Right hindlimb (tissue), 1 donor: ENCODE measurements at places on chromosomes 11 and 22.
A peak's percentile ranks its signal among the peaks of the same experiment; 100 is the strongest.

- no peak for DNase-seq
Observed at GRCh38 chr11:1755692-1756561, 5.5 kb upstream of the IFITM10 start.

DNA sequence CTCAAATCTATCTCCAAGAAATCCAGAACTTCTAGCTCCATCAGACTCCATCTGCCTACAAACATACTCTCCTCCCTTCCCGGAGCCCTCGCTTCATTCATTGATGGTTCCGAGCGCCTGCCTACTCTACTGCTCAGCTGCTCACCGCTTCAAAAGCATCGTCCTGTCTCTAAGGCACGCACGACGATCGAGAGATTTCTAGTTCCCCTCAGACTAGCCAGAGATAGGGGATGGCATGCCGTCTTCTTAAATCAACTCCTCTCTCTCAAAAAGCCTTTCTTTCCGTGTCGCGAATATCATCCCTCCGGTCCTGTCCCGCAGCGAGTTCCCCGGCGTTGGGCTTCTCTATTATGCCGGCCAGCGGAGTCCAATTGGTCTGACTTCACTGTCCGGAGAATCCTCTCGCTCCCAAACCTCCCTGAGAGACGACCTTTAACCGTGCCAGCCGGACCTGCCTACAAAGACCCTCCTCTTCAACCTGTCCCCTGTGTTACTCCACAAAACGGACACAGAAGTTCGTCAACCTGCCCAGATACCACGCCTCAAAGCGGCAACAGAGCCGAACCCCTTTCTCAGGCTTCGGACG lies 592 bp downstream of the EEF1G start:
- no peak for DNase-seq

DNA sequence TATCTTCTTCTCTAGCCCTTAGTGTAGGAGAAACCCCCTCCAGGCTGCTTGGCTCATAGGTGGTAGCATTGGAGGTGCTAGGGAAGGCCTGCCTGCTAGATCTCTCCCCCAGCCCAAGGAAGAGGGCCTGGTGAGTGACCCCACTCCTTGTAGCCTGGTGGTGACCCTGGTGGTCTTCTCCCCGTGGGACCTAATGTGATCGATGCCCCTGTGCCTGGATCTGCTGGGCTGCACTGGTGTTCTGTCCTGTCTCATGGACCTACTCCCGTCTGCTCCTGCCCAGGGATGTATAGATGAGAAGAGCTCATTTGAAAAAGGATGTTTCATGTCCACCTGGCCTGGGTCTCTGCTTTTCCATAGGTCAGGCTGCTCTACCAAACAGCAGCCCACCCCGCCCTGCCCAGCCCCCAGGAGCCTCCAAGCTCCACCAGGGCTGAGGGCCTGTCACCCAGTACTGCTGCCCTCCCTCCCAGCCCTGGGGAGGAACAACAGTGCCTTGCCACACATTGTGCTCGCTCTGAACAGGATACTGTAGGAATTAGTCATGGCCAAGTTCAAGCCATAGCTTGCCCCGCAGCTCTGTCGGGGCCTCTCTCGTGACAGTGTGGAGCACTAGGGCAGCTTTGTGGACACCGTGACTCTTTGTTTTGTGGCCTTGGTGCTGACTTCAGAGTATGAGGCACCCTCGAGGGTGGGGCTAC lies 19.7 kb downstream of the SLC37A2 start:
- DNase-seq: no peak

DNA sequence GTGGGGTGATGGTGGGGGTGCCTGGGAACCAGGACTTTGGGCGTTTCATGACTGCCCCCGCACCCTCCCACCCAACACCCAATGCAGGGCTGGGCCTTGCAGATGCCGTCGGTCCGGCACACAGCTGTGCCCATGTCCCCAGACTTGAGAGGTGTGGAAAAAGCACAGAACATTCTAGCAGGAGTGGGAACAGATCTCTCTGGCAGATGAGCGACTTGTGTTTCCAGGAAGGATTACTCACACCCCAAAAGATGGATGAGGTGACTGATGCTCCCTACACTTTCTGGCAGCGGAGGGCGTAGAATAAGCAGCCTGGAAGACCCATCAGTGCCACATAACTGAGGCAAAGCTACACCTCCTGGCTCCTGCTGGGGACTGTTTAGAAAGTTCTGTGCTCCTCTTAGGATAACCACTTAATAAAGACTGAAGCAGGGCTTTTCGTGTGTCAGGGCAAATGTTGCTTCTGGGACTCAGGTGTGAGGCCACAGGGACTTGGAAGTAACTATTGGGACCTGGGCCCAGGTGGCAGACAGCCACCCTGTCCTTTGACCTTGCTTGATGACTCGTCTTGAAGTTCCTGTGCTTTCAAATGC lies 24.2 kb downstream of the FBLN1 start:
- peak; percentile 53 for DNase-seq

DNA sequence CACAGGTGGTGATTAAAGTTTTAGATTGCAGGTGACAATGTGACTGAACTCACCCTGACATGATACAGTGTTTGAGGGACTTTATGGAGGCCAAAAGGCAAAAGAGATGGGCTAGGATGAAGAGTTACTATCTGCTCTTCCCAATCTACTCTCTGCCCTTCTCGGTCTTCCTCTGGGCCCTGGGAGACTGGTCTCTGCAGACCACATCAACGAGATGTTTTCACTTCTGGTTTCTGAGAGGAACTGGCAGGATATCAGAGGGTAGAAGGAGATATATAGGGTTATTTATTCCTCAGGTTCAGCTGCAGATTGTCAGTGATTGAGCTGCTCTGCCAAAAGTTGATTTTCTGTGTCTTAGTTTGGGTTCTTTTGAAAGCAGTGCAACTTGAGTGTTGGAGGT lies 32.4 kb upstream of the CD44 start:
- DNase-seq: no peak

DNA sequence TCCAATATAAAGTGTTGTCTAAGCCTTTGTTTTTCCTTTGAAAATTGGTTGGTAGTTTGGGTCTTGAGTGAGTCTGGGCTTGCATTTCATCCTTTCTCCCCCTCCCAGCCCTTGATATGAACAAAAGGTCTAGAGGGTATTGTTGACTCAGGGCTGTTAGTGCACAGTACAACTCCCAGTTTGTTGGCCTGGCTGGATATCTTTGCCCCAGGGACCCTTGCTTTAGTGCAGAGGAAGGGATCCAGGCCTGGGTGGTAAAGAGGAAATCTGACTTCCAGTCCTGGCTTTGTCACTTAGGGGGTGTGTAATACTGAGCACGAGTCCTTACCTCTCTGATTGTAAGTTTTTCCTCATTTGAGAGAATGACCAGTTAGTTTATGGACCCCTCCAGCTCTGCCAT lies 330.4 kb downstream of the TMEM135 start:
- no peak for DNase-seq

- no peak for DNase-seq
Observed at GRCh38 chr22:24760708-24761306, 13.7 kb downstream of the PIWIL3 start.

DNA sequence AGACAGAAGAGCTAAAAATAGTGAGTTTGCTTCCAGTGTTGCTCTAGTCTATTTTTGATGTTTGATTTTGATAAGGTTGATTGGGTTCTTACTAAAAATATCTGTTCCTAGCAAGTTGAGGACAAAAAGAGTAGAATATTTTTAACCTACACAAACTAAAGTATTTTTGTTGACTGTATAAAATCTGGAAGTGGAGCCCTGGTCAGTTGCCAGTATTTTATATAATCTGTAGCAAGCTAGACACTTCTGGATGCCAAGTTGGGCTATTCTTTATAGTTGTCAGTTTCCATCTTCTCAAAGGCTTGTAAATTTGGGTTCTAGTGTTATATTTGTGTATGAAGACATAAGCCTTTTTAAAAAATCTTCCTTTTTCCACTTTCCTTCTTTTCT lies 56.7 kb downstream of the HSD17B12 start:
- DNase-seq: no peak

DNA sequence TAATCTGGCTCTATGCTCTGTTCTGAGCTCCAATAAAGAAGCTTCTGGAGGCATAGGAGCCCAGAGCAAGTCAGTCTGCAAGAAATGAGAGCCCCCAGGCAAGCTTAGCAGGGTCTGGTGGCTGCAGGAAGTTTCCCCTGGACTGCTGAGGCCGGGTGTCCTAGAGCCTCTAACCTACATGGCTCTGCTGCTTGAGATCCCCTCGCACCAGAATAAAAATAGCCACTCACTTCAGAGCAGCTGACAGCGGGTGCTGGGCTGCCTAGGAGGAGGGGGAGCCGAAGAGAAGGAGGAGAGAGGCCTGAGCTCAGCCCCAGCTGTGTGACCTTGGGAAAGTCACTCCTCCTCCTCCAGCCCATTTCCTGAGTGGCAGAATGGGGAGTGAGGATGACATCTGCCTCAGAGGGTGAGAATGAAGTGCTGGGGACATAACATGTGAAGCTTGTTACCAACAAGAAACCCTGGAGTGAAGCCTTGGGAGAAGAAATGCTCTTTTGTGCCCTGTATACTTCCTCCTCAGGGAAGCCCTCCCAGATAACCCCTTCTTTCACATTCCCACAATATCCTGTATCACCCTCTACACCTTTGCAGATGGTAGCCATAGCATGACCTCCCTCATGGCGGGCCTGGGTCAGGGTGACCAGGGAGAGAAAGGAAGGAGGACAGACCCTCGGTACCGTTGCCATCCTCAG lies 3.6 kb upstream of the INPP5J start:
- DNase-seq: no peak

DNA sequence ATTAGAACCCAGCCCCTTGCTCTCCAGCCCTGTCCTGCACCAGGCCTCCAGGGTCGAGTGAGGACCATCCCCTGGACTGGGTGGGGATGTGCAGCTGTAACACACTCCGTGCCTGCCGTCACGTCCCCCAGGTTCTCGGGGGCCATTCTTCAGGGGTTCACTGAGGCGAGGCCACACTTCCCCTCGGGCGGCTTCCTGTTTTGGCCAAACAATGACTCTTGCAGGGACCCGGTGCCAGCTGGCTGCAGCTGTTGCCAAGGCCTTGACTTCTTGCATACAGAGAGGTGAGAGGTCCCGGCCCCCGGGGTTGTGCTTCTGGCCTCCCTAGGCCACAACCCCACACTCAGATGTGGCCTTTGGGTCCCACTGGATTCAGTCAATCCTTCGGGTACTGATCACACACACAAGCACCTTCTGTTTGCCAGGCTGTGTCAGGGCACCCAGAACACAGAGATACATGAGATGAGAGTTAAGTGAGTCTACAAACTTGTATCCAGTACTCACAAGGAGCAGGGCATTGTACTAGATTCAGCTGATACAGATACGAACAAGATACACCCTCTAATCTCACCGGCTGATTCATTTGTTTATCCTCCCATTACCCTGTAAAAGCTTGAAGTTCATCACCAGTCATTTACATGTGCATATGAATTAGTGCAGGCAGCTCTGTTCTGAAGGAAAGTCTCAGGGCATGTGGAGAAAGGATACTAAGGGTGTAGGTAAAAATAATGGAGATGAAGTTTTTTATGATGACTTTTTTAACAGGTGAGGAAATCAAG lies 32.9 kb downstream of the LRRC32 start:
- no peak for DNase-seq

GRCh38 chr11:47506373-47506772 lies 46.6 kb downstream of the CELF1 start:
- no peak for DNase-seq

- no peak for DNase-seq
Observed at GRCh38 chr11:30992513-30992849, 377.1 kb downstream of the DCDC1 start.

DNA sequence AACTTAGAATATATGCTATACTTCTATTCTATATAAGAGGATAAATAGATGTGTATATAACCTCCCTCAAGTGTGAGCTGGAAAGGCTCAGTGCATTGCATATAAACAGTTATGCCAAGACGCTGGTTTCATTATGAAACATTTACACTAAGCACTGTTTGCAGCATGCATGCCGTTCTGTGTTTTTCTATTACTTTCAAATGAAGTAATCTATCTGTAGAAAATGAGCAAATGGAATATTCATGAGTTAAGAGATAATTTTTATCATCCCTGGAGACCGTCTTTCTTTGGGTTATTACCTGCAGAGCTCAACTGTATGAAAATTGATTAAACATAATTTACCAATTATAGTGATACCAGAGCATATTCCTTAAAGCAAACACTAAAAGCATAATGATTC lies 925.7 kb upstream of the CCDC90B start:
- no peak for DNase-seq

DNA sequence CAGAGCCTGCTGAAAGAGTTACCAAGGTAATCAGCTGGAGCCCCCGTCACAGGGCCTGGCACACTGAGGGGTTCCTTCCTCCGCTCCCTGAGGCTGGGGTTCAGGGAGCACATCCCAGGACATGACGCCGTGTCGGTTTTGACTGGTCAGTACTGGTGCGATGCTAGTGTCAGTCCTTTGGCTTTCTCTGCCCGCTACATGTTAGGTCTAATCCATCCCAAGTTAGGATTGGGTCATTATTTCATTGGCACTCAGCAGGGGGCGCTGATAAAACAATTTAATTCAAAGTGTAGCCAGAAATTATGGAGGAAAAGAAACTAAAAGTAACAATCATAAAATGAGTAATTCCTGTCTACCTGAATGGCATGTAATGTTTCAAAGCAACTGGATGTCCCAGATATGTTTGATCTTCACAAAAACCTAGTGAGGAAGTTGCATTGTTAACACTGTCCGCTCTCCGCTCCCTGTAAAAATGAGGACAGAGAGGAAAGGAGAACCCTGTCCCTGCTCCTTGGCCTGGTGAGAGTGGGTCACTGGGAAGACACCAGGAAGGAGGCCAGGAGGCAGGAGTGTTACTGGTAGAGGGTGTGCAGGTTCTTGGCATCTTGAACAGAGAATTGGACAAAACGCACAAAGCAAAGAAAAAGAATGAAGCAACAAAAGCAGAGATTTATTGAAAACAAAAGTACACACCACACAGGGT lies 27.1 kb downstream of the TSKU start:
- no peak for DNase-seq

DNA sequence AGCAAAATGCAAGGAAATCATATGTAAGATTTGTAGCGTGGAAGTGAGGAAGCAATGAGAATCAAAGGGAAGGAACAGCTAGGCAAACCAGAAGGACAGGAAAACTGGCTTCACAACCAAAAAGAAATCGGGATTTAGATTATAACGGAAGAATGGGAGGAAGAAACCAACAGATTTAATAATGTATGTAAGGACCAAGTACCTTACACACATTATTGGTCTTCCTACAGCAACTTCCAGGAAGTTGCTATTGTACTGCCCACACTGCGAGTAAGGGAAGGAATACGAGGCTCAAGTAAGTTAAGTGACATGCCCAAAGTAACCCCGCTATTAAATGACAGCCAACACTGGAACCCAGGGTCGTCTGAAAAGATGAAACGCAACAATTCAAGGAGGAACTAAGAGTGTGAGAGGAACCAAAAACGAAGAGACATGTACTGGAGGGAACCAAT lies 473 bp downstream of the TXN2 start:
- no peak for DNase-seq
